ENCODE measurements at places on chromosomes 1 and 21.

DNA sequence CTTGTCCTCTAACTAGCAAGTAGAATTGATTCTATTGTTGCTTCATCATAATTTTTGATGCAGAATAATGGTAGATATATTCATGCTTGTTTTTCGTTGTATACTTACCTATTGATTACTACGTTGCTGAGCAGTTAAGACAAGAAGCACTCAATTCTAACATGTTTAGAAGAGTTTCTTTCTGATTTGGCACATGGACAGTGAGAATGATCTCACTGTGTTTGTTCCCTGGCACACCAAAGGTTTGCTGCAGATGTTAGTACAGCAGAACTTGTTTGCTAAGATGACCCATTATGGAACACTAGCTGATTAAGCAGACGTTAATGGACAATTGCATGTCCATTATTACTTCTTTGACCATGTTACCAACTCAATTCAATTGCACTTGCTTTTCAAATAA is 184.7 kb upstream of the SGIP1 start:
- DNase-seq: no peak

DNA sequence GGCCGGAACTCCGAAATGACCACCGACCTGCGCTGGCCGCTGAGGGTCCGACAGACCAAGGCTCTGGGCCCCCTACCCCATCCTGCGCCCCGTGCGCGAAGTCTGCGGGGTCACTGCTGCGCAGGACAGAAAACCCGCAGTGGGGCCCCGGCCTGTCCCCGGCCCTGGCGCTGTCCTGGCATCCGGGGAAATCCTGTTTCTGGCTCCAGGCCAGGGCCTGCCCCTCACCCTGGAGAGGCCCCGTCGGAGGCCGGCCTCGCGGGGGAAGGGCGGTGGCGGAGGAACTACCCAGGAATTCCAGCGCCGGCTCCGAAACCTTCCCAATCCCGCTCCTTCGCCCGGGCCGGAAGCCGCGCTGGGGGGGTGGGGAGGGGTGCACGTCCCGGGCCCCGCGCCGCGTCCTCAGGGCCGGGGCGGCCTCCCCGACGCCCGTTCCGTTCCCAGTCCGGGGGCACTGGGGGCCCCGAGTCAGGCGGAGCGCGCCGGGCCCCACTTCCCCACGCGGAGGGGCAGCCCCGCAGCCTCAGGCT is 77.0 kb downstream of the MORN1 start:
- DNase-seq: no peak

- DNase-seq: no peak
Observed at GRCh38 chr1:37028981-37029617, 5.2 kb downstream of the GRIK3 start.

DNA sequence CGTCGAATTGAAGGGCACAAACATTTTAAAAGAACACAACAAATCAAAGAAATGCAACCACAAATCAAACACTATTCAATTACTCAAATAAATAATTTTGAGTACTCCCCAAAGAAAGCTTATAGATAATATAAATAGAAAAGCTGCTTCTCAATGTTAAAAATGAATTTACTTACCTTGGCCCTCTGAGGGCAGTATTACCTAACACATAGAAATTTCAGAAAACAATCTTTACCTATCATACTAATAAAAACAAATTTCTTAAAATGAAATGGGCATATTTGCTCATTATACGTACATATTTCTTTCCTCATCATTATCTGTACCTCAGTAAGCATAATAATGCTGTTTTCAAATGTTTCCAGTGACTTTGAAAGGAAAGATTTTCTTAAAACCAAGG is 141.8 kb downstream of the AKT3 start:
- no peak for DNase-seq

GRCh38 chr1:26327956-26328362 is 10.2 kb downstream of the CD52 start:
- DNase-seq: no peak

- no peak for DNase-seq
Observed at GRCh38 chr1:12496154-12496961, 121.7 kb downstream of the DHRS3 start.

DNA sequence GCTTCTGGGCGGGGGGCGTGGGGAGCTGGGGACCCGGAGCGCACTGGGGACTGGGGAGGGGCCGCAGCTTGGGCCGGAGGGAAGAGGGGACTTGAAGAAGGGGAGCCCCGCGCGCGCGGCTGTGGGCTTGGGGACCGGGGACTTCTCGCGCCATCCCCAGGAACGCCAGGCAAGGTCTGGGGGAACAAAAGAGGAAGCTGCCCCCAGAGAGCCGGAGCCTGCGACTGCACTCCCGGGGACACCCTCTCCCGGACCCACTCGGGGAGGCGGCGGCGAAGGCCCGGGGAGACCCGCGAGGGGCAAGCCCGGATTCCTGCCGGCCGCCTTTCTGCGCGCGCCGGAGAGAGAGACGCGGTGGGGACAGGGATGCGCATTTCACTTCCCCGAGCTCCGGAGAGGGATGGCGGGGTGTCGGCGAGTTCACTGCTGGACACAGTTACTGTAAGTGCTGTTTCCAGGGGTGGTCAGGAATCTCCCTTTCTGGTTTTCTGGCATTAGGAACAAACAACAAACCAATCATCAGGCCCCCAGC is 732 bp downstream of the ABCG1 start:
- DNase-seq: no peak

- no peak for DNase-seq
Observed at GRCh38 chr1:118075116-118075515, 109.9 kb downstream of the SPAG17 start.

Data from cortex of kidney (tissue), 1 donor.